ENCODE measurements at places on chromosomes 16 and 17.

DNA sequence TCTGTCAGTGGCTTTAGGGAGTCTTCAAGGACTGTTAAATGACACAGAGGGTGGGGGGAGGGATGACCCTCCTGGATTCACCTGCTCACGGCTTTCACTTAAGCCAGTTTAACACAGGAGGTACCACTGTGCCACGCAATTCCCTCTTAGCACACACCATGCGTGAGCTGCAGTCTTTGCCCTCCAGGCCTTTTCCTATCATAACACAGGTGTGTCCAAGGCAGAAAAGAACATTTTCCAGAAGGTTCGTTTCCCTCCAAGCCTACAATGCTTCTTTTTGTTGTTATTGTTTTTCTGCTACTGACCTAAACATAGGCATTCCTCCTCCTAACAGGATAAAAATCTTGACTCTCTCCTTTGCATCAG, 1.1 kb downstream of the ZFHX3 start:
- H3K36me3 ChIP-seq = no peaks in the 10 kb centered on the region
- peaks cover 25% of the 10 kb centered on the region for H3K4me1 ChIP-seq
- peaks cover 11% of the 10 kb centered on the region for H3K27me3 ChIP-seq
- DNase-seq = no peak
- H3K27ac ChIP-seq = no peak overlapping the region

DNA sequence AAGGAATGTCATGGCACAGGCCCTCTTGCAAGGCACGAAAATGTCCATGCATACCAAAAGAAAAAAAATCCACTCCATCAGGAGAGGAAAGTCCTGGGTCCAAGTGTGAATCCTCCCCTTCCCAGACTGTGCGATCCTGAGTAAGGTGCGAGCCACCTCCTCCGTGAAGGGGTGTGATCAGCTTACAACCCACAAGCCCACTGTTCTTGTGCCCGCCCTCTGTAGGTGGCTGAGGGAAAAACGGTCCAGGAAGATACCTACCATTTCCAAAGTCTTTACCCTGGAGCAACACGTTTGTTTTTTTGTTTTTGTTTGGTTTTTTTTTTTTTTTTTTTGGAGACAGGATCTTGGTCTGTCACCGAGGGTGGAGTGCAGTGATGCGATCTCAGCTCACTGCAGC, 116.5 kb downstream of the ZNF423 start:
- no peaks in the 10 kb centered on the region for H3K36me3 ChIP-seq
- no peak for DNase-seq
- H3K4me3 ChIP-seq = no peak overlapping the region
- H3K27me3 ChIP-seq = no peaks in the 10 kb centered on the region
- no peaks in the 10 kb centered on the region for H3K4me1 ChIP-seq

DNA sequence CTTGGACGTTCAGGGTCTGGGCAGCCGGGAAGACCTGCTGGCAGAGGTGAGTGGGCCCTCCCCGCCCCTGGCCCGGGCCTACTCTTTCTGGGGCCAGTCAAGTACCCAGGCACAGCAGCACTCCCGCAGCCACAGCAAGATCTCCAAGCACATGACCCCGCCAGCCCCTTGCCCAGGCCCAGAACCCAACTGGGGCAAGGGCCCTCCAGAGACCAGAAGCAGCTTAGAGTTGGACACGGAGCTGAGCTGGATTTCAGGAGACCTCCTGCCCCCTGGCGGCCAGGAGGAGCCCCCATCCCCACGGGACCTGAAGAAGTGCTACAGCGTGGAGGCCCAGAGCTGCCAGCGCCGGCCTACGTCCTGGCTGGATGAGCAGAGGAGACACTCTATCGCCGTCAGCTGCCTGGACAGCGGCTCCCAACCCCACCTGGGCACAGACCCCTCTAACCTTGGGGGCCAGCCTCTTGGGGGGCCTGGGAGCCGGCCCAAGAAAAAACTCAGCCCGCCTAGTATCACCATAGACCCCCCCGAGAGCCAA, 8.6 kb upstream of the ABCC3 start:
- peaks cover 5% of the 10 kb centered on the region for H3K4me1 ChIP-seq
- H3K36me3 ChIP-seq = no peaks in the 10 kb centered on the region

GRCh38 chr16:383326-384051, 1.7 kb upstream of the PGAP6 start:
- H3K4me1 ChIP-seq = peaks cover 15% of the 10 kb centered on the region
- DNase-seq = peak; percentile 34
- no peaks in the 10 kb centered on the region for H3K36me3 ChIP-seq
- peak overlapping the region; percentile 91 for H3K4me3 ChIP-seq

GRCh38 chr16:14181371-14182050, 110.4 kb downstream of the MRTFB start:
- no peak for DNase-seq
- H3K4me1 ChIP-seq = no peaks in the 10 kb centered on the region
- no peak overlapping the region for H3K4me3 ChIP-seq
- H3K36me3 ChIP-seq = no peaks in the 10 kb centered on the region

GRCh38 chr17:30975042-30975820, 4.4 kb downstream of the RNF135 start:
- peak overlapping the region; percentile 86 for H3K4me3 ChIP-seq
- H3K36me3 ChIP-seq = no peaks in the 10 kb centered on the region
- peak overlapping the region; percentile 100 for H3K27ac ChIP-seq
- DNase-seq = peak; percentile 74
- H3K4me1 ChIP-seq = peaks cover 57% of the 10 kb centered on the region
